Psoas muscle (tissue), 8 donors: ENCODE measurements at places on chromosomes 7 and 10. TPM values are rescaled to one million over a fixed set of nuclear protein-coding genes. Genes with fewer than 3 reads are reported as not detected.

DNA sequence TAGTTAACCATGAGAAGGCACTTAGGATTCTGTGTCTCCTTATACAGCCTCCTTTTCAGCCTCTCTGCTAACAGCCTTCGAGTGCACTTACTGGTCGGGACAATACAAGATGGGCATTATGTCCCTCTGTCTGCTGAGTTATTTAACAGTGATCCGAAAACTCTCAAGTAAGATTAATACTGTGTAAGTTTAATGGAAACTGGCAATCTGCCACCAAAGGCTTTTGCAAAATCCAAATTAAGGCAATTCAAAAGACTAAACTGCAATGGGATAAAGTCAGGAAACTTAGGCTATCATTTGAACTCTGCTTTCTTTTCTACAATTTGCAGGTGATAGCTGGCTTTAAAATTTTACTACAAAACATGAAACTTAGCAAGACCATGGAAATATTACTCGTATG, 477.8 kb downstream of the TFEC start:
- no peak for DNase-seq

DNA sequence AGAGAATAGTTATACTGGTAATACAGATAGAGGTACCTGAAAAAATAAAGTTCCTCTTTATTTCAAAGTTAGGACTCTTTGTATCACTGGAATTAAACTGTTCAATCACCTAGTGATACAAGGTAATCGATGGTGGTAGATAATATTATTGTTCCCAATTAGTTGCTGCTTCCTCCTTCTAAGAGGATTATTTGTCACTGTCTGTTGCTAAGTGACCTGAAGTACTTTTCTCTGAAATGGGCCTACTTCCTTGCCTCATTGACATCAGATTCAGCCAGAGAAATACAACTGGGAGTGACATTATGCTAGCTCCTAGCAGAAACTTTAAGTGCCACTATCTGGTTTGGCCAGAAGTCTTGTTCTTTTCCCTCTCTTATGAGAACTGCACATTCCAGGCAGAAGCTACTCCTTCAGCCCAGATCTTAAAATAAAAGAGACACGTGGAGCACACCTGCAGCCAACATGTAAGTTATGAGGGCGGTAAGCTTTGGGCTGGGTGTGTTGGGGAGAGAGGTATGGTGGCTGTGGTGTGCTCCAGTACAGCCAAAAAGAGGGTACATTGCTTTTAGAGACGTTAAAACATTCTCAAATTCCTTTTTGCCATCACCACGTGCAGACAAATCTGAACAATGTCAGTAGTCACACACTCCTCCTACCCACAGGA, 54.8 kb downstream of the MINDY3 start:
- DNase-seq = no peak

DNA sequence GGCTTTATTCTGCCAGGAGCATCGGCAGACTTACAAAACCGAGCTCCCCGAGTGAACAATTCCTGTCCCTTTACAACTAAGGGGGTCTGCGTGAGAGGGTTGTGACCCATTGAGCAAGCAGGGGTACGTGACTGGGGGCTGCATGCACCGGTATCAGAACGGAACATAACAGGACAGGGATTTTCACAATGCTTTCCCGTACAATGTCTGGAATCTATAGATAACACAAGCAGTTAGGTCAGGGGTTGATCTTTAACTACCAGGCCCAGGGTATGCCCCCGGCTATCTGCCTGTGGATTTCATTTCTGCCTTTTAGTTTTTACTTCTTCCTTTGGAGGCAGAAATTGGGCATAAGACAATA, 38.1 kb upstream of the GSDME start:
- no peak for DNase-seq

Gene ANAPC16
- 128 TPM for total RNA-seq
